Sigmoid colon (tissue), 7 donors: ENCODE measurements at places on chromosomes 11 and 22. TPM values are rescaled to one million over a fixed set of nuclear protein-coding genes. Genes with fewer than 3 reads are reported as not detected.

DNA sequence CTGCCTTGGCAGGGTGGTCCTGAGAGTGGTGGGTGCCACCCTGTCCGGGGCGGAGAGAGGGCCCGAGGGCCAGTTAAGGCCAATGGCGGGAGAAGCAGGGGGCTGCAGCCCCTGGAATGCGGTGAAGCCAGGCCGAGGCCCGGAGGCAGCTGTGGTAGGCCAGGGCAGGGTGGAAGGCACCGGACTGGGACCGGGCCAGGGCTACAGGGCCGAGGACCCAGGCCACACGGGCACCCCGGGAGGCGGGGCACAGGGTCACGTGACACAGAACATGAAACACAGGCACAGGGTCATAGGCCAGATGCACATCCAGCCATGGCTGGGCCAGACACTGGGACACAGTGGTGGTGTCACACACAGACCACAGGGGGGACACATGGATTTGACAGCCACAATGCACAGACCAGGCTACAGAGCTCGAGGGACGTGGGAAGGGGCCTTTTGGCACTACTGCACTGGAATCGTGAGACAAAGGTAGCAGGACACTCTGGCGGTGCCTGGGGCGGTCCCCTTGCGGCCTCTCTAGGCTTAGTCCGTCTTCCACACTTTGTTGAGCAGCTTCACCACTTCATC is 2.8 kb downstream of the SLC25A1 start:
- H3K4me3 ChIP-seq: no peak overlapping the region
- peaks cover 55% of the 10 kb centered on the region for H3K4me1 ChIP-seq
- H3K27me3 ChIP-seq: no peaks in the 10 kb centered on the region
- H3K36me3 ChIP-seq: no peaks in the 10 kb centered on the region
- no peak for DNase-seq
- H3K27ac ChIP-seq: no peak overlapping the region

TNNT3 gene
- total RNA-seq: 4.3 TPM

- H3K4me3 ChIP-seq: no peak overlapping the region
- H3K36me3 ChIP-seq: no peaks in the 10 kb centered on the region
- H3K4me1 ChIP-seq: no peaks in the 10 kb centered on the region
- H3K27me3 ChIP-seq: no peaks in the 10 kb centered on the region
These were observed 20.2 kb downstream of the OTUB1 start for GRCh38 chr11:64006398-64006797.

DNA sequence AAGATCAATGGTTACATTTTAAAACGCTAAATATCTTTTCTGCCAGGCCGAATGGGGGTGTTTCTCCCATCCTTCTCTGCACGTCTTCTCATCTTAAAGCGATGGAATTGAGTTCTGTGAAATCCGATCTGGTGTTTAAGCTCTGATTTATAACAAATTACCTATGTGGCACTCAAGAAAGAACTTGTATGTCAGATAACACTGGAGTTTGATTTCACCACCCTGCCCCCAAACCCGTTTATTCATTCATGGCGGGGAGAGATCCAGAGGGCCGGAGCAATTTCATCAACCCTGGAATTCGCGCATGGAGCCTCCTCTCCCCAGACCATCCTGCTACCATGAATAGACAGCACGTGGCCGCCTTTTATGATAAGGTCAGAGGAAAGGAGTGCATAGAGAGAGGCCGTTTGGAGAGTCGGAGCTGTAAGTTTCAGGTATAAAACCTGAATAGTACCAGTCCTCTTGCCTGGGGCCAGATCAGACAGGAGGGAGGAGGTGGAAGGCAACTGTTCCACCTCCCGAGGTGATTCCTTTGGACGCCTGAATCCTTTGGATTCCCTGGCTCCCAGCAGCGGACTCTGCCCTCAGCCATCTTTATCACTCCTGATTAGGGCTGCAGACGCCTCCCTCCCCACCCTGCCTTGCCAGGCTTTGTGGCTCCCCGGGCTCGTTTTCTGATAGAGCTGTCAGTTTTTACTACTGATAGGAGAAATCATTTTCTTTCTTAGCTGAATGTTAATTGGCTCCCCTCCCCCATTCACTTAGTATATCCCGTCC is 27.3 kb upstream of the NFAM1 start:
- H3K4me1 ChIP-seq: no peaks in the 10 kb centered on the region
- no peak overlapping the region for H3K4me3 ChIP-seq
- H3K27me3 ChIP-seq: no peaks in the 10 kb centered on the region
- no peak overlapping the region for H3K27ac ChIP-seq

GRCh38 chr11:119572481-119573424 is 149.8 kb upstream of the THY1 start:
- DNase-seq: no peak
- H3K27me3 ChIP-seq: no peaks in the 10 kb centered on the region
- no peak overlapping the region for H3K27ac ChIP-seq
- no peak overlapping the region for H3K4me3 ChIP-seq

DNA sequence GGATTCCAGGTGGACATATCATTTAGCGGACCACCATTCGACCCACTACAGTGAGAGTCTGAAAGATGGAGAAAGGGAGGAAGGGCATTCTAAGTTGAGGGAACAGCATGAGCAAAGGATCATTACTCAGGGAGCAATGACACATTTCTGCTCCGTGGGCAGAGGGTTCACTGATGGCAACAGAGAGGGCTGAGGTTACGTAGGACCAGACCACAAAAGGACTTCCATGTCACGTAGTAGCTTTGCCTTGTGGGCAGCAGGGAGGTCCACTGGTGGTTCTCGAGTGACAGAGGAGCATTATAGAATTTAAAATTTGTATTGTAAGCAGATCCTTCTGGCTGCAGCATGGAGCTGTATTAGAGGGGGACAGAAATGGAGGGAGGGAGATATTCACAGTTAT is 109.7 kb upstream of the NAV2 start:
- H3K4me3 ChIP-seq: no peak overlapping the region
- no peak overlapping the region for H3K27ac ChIP-seq
- DNase-seq: no peak
- H3K27me3 ChIP-seq: no peaks in the 10 kb centered on the region
